Activated T-cell treated with anti-CD3 and anti-CD28 coated beads, Interleukin-2, amount 50 U/mL, for 4 hours (primary cell): ENCODE measurements at places on chromosomes 1 and 21. TPM values are rescaled to one million over a fixed set of nuclear protein-coding genes. Genes with fewer than 3 reads are reported as not detected.

DNA sequence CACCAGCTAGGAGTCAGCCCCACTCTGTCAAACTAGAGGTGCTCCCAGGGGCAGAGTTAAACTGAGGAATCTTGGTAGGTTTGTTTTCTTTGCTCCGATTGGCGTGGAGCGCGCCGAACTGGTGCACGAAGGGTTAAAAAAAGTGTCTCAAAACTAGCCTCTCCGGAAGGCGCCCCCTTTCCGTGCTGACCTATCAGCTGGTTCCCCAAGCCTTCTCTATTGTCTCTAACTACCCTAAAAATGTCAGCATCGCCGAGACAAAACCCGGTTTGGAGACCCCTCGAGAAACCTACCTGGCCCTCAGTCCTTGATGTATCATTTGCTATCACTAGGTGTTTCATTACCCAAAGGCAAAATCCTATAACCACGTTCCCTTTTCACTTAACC lies 2.2 kb downstream of the TGFB2 start:
- DNase-seq = no peak

DNA sequence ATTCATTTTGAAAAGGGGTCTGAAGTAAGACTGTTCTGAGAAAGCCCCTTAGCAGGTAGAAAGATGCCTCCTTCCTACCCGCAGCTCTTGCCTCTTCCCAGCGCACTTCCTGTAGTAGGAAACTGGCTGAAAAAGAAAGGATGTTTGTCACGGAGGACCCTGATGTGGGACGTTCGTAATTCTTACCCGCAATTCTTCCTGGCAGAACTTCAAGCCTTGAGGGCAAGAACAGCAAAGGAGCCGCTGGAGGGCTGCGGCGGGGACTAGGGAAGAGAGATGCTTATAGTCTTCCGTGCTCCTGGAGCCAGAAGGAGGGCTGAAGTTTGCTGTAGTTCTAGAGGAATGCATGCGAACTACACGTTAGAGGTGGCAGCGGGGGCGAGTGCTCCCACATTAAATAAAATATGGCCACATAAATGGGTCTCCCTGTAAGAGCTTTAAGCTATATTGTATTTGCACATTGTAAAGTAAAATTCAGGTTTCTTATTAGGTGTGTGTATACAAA lies 6.3 kb downstream of the C1orf53 start:
- DNase-seq = no peak

DNA sequence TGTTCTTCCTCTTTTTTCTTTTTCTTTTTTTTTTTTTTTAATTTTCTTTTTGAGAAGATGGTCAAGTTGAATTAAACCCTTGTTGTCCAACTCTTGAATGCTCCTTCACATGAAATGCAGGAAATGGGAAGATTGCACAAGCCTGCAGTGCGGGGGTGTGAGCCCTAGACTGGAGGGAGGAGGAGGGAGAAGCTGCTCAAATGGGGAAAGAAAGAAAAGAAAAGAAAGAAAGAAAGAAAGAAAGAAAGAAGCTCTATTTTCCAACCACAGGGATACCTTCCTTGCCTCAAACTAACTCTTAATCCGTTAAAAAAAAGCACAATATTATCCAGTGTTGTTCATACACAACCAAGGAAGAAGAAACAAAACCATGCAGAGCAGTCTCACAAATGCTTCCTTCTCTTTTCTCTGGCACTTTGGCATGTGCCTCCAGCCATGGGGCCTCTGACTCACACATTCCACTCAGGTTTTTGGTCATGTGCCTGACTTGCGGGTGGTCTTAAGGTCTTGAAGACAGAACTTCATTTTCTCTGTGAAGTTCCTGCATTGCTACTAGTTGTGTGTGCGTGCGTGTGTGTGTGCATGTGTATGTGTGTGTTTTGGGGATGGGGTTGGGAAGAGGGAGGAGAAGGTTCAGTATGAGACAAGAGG lies 276.1 kb downstream of the RPS6KC1 start:
- no peak for DNase-seq

Gene SPRR2F
- not detected for total RNA-seq

Gene SPRR1B
- not detected for total RNA-seq

GRCh38 chr1:6909401-6909800 lies 124.1 kb downstream of the CAMTA1 start:
- DNase-seq = no peak

DNA sequence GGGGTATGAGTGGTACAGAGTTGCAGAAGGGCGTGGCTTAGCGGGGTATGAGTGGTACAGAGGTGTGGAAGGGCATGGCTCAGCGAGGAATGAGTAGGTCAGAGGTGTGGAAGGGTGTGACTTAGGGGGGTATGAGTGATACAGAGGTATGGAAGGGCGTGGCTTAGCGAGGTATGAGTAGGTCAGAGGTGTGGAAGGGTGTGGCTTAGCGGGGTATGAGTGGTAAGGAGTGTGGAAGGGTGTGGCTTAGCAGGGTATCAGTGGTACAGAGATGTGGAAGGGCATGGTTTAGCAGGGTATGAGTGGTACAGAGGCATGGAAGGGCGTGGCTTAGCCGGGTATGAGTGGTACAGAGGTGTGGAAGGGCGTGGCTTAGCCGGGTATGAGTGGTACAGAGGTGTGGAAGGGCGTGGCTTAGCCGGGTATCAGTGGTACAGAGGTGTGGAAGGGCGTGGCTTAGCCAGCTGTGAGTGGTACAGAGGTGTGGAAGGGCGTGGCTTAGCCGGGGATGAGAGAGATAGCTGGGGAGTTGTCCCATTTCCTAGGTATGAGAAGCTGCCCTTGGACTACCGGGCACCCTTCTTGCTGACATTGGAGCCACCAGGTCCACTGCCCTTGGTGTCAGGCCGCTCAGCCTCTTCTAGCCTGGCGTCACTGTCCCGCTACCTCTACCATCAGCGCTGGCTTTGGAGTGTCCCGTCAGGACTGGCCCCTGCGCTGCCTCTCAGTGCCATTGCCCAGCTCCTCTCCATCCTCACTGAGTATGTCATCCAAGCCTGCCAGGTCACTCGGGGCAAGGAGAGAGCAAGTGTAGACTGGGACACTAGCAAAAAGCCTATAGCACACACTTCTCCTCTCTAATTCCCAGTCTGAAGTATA lies 29.8 kb downstream of the HYI start:
- no peak for DNase-seq

Gene TOR3A
- 39.8 TPM for total RNA-seq

GRCh38 chr1:41404308-41404761 lies 43.1 kb downstream of the FOXO6 start:
- DNase-seq = no peak

- DNase-seq = no peak
Observed at GRCh38 chr1:243416495-243416894, 160.7 kb downstream of the SDCCAG8 start.

Gene RPRD2
- total RNA-seq = 19.8 TPM

DNA sequence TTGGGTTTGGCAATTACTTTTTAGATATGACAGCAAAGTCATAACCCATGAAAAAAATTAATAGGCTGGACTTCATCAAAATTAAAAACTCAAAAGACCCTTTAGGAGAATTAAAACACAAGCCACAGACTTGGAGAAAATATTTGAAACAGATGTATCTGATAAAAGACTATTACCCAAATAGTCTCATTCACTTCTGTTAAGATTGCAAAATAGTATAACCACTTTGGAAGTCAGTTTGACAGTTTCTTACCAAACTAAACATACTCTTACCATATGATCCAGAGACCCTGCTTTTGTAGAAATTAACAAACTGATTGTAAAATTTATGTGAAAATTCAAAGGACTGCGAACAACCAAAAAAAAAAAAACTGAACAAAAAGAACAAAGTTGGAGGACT lies 32.5 kb upstream of the SLC44A3 start:
- DNase-seq = no peak
